CD4-positive, alpha-beta T cell (primary cell): ENCODE measurements at places on chromosomes 2 and 18. TPM values are rescaled to one million over a fixed set of nuclear protein-coding genes. Genes with fewer than 3 reads are reported as not detected.
A peak's percentile ranks its signal among the peaks of the same experiment; 100 is the strongest.

GRCh38 chr2:27296481-27296880, 11.8 kb downstream of the UCN start:
- DNase-seq, result no peak

DNA sequence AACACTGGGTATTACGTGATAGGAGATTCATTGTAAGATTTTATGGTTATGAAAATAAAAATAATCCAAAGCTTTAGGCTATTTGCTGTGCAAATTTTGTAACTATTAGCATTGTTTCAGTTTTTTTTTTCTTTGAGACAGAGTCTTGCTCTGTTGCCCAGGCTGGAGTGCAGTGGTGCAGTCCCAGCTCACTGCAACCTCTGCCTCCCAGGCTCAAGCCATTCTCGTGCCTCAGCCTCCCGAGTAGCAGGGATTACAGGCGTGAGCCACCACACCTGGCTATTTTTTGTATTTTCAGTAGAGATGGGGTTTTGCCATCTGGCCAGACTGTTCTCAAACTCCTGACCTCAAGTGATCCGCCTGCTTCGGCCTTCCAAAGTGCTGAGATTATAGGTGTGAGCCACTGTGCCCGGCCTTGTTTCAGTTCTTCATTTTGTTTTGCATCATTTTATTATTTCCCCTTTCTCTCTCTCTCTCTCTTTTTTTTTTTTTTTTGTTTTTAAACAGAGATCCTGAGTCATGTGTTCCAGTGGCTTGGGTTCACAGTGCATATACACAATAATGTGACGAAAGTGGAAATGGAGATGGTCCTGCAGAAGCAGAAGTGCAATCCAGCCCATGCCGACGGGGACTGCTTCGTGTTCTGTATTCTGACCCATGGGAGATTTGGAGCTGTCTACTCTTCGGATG, 25.8 kb downstream of the CASP10 start:
- DNase-seq, result no peak

GRCh38 chr2:157777427-157777826, 98.7 kb downstream of the ACVR1 start:
- DNase-seq, result peak; percentile 61

- DNase-seq, result no peak
Measured at GRCh38 chr2:23399674-23400261, 14.8 kb downstream of the KLHL29 start.

DNA sequence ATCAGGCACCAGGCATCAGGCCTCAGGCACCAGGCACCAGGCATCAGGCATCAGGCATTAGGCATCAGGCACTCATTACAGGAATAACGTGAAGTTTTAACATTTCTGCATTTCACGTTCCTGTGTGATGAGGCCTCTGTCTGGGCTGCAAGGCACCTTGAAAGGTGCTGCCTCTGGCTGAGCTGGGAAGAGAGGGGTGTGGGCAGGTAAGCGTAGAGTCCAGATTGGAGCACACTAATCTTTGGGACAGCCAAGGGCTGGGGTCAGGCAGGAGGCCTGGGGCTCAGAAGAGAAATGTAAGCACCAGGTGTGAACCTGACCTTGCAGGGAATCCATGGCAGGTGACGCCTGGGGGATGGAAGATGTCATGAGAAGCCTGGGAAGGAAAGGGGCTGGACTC, 25.3 kb upstream of the SNTG2 start:
- no peak for DNase-seq

DNA sequence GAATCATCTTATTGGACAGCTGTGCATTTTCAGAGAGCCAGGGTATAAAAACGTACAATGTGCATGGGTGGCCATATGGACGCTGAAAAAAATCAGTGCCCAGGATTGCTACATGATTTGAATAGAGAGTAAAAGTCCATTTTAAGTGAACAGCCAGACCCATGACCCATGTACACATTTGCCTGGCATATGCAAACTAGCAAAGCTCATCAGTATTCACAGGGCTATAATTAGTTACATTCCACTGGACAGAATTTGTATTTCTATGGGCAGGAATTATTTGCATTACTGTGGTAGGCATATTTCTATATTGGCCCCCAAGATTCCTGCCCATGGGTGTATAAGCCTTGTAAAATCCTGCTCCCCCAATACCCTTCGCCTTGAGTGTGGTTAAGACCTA, 78.8 kb downstream of the PTH2R start:
- DNase-seq, result no peak

DNA sequence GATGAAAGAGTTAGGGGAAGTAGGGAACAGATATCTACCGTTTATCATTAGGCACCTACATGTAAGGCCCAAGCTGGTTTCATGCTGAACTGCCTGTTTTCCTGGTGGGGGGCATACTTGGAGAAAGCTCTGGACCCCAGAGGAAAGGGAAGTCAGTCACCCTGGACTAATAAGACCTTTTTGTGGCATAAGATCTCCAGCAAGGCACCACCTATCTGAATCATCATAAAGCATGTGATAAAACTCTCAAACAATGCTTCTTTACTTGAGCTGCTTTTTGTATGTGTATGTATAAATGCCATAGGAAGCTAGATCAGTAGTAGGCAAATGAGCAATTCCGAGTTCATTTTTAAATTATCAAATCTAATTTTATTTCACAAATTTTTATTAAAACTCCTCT, 104.8 kb downstream of the TANC1 start:
- no peak for DNase-seq

DNA sequence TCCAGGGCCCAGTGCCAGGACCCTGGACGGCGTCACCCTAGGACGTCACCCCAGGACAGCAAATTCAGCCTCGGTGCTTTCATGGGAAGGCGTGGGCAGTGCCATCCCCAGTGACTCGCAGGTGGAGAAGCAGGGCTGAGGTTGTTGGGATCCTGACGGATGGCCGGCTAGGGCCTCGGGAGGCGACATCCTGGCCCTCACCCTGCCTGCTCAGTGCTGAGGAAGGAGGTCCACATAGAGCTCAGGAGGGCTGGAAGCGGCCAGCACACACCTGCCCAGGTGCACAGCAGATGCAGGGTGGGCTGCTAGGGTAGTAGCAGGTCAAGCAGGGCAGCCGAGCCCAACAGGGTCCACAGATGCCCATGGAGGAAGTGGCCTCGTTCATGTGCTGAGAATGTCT, 482.0 kb upstream of the SALL3 start:
- no peak for DNase-seq

DNA sequence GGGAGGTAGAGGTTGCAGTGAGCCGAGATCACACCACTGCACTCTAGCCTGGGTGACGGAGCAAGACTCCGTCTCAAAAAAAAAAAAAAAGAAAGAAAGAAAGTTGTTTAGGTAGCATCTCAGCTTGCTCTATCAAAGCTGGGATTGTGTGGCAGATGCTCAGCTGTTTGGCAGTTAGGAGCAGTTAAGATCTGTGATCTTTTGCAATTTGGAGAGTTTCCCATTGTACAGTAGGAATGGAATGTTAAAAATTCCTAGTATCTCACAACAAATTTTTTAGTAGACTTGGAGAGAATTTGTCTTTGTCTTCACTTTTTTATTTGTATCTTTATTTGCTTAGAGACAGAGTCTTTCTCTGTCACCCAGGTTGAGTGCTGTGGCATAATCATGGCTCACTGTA, 122.9 kb upstream of the UNC80 start:
- no peak for DNase-seq

GRCh38 chr2:215161301-215161829, 22.9 kb upstream of the ABCA12 start:
- no peak for DNase-seq

Gene CPLX4
- not detected for total RNA-seq

Gene GPC1
- 0.58 TPM for total RNA-seq

Gene ACVR1C
- 5.2 TPM for total RNA-seq
